ENCODE measurements at places on chromosomes 6 and 20. TPM values are rescaled to one million over a fixed set of nuclear protein-coding genes. Genes with fewer than 3 reads are reported as not detected.

The PROKR2 gene
- total RNA-seq: not detected

The ADAM33 gene
- not detected for total RNA-seq

The SPATS1 gene
- not detected for total RNA-seq

The LY86 gene
- 0.53 TPM for total RNA-seq

The ANGPT4 gene
- not detected for total RNA-seq

The DAAM2 gene
- total RNA-seq: not detected

The NOX3 gene
- total RNA-seq: not detected

- no peak for DNase-seq
These were observed 175.1 kb downstream of the JARID2 start for GRCh38 chr6:15420959-15421438.

- DNase-seq: no peak
These were observed 29.4 kb downstream of the THBS2 start for GRCh38 chr6:169224185-169224695.

DNA sequence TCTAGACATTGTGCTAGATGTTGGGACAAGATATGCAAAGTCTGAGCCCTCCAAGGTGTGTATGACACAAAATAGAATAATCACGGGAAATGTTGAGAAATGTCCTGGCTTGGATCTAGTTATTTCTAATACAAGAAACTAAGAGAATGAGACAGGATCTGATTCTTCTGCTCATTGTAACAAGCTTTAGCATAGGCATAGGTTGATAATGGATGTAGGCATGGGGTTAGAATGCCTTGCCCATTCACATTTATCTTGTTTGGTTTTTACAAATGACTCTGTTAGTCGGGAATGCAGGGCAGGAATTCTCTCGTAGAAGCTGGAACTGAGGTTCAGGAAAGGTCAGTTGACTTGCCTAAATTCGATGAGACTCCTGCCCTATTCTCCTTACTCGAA is 1.5 kb upstream of the SLC26A8 start:
- DNase-seq: no peak

GRCh38 chr20:35956616-35957015 is 2.3 kb upstream of the SCAND1 start:
- DNase-seq: no peak

DNA sequence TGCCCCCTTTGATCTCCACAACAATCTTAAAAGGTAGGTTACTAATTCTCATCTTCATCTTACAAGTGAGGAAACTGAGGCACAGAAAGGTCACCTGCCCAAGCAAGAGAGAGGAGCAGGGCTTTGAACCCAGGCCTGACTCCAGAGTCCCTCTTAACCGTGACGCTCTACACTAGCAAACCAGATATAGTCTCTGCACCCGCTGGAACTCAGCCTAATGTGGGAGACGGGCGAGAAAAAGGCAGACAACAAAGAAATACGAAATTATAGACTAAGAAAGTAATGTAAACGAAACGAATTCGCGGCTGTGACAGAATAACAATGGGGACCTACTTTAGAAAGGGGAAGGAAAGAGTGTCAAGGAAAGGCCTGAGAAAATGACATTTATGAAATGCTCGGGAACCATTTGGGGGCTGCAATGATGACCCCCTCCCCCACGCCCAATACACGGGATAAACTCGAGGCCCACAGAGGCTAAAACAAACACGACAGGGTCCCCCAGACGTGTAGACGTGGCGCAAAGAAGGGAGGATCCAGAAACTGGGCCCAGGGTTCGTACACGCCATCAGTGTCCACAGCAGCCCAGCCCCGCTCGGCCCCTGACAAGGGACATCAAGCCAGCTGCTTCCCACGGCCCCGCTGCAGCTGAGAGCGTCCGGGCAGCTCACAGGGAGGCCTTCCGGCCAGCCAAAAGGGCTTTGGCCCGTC is 637 bp downstream of the TRPC4AP start:
- DNase-seq: no peak

GRCh38 chr6:15166121-15166520 is 79.7 kb upstream of the JARID2 start:
- DNase-seq: no peak

- DNase-seq: no peak
These were observed 2.5 kb downstream of the DCDC2 start for GRCh38 chr6:24355393-24355792.

- DNase-seq: no peak
These were observed 23.2 kb upstream of the TCF21 start for GRCh38 chr6:133865680-133866079.

- no peak for DNase-seq
These were observed 7.3 kb upstream of the RNF24 start for GRCh38 chr20:4022386-4023286.

GRCh38 chr20:44803383-44803941 is 6.9 kb downstream of the RIMS4 start:
- DNase-seq: no peak

GRCh38 chr6:13045676-13046075 is 282.7 kb downstream of the TBC1D7 start:
- DNase-seq: no peak

DNA sequence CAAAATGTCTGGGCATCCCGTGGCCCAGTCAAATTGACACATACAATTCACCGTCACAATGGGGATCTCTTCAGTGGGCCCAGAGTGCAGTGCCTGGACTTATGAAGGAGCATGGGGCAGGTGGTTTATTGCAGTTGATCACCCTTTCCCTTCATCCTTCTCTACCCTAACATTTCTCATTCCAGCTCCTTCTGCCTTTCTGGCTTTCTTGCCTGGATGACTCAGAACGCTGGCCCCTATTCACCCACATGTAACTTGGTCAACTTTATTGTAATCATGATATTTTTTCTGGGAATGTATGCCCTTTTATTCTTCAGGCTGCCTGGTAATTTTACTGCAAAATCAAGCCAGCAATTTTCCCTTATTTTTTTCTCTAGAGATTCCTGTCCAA is 179.9 kb upstream of the DTNBP1 start:
- no peak for DNase-seq

GRCh38 chr6:125154761-125155135 is 1.2 kb downstream of the TPD52L1 start:
- DNase-seq: no peak

- DNase-seq: no peak
These were observed 380.9 kb downstream of the GJA1 start for GRCh38 chr6:121816361-121816760.

DNA sequence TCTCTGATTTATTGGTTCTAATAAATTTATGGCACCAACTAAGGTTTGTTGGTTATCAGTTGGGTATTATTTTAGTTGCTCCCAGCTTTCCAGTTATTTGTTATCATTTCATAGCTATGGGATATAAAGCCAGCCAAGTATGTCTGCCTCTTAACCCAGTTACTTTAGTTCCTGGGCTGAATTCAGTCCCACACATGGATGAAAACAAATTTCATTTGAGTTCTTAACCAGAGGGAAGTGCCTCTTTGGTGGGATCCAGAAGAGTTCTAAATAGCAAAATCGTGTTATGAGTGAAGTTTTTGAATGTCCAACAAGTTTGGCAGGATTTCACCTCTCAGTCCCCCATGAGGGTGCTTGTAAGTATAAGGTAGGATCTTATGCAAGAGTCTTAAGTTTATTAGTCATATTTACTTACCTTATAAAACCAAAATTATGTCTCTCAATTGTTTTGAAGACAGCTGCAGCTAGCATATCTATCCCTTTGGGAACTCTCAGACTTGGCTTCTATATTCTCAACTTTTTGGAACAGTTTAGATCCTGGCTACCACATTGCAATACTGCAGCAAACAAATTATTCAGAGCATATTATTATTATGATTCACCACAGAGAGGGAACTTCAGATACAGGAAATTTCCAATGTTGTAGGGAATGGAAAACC is 683.6 kb downstream of the BCKDHB start:
- no peak for DNase-seq

DNA sequence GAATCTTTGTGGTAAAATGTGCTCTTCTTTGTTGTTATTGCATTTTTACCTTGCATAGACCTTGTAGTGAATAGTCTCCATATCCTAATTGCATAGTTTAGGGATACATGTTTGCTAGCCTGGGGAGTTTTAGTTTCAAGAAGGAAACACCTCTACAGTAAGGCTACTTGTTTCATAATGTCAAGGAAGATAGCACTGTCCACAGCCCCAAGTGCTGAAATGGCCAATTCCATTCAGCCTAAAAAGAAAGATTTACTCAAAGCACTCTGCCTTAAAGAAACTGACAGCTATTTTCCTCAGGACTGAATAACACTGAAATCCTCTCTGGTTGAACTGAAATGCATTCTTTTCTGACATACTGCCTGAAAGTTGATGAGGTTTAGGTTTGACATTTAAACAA is 2.6 kb downstream of the HCRTR2 start:
- no peak for DNase-seq

GRCh38 chr20:48102076-48102787 is 317.0 kb upstream of the SULF2 start:
- DNase-seq: no peak

DNA sequence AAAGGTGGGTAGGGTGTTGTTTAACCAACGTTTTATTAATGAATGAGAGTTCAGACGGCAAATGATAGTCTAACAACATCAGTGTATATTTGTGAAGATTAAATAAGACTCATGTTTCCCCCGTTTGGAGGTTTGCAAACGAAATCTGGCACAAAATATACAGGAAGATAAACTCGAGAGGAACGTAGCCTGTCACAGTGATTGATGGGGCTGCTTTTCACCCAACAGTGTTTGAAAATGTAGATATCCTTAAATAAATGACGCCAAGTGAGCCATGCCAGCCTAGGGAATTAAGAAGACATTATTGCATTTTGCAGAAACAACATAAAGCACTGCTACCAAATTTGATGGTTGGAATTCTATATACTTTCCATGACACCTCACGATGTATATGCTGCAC is 696.5 kb upstream of the FLRT3 start:
- DNase-seq: no peak

GRCh38 chr6:21900730-21901129 is 307.2 kb downstream of the SOX4 start:
- no peak for DNase-seq
